Liver (tissue), 10 donors: ENCODE measurements at places on chromosomes 3 and 15. TPM values are rescaled to one million over a fixed set of nuclear protein-coding genes. Genes with fewer than 3 reads are reported as not detected.

Gene B3GALNT1
- 0.99 TPM for polyA plus RNA-seq

Gene SLTM
- polyA plus RNA-seq: 20.4 TPM

Gene USP3
- polyA plus RNA-seq: 12.3 TPM

Gene SNURF
- 3.9 TPM for polyA plus RNA-seq

Gene ROPN1
- not detected for polyA plus RNA-seq

Gene AHSG
- polyA plus RNA-seq: 1,784 TPM

Gene HMCES
- polyA plus RNA-seq: 15.4 TPM

Gene SUSD5
- 0.08 TPM for polyA plus RNA-seq

Gene OR5K2
- not detected for polyA plus RNA-seq

Gene GALNT15
- 1.1 TPM for polyA plus RNA-seq

Gene RAF1
- polyA plus RNA-seq: 52.3 TPM

Gene ABCF3
- 37.8 TPM for polyA plus RNA-seq

Gene CP
- polyA plus RNA-seq: 1,294 TPM

Gene SPTSSB
- 0.02 TPM for polyA plus RNA-seq

Gene RARRES1
- 3.2 TPM for polyA plus RNA-seq

Gene LIPH
- 0.09 TPM for polyA plus RNA-seq

Gene LRRC31
- 0.74 TPM for polyA plus RNA-seq
